CD4-positive, alpha-beta T cell treated with Interleukin-1 beta for 1 hour (primary cell): ENCODE measurements at places on chromosomes 16 and 17.

GRCh38 chr17:47945529-47946508, 4.4 kb downstream of the PNPO start:
- DNase-seq = no peak

DNA sequence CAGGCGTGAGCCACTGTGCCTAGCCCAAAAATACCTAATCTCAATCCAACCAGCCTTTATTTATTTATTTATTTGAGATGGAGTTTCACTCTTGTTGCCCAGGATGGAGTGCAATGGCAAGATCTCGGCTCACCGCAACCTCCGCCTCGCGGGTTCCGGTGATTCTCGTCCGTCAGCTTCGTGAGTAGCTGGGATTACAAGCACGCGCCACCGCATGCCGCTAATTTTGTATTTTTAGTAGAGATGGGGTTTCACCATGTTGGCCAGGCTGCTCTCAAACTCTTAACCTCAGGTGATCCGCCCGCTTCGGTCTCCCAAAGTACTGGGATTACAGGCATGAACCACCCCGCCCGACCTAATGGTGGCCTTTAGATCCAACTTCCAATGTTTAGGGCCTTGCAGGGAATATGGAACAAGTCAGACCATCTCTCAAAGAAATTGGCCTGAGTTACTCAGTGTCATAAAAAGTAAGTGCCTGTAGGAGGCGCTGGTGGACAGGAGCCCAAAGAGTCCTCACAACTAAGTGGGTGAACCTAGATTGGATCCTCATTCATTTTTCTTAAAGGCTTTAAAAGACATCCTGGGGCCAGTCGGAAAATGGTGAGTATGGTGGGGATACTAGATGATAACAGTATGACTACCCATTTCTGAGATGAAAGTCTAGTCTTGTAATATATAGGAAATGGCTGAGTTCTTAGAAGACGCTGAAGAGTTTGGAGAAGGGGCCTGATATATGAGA, 4.6 kb downstream of the ZSCAN10 start:
- DNase-seq = peak; percentile 51

DNA sequence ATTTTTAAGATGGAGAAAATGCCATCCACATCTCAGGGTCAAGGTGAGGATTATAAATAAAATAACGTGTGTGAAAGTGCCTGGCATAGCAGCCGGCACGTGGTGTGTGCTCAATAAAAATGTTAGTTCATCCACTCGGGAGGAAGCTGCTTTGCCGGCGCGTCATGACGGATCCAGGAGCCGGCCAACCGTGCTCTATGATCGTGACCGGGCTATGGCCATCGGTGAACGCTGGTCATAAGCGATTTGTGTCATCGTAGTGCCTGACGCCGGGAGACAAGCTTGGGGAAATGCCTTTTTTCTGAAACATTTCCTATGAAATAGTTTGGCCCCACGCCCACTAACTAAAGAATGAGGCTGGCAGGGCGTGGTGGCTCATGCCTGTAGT, 74.0 kb downstream of the CMC2 start:
- no peak for DNase-seq

DNA sequence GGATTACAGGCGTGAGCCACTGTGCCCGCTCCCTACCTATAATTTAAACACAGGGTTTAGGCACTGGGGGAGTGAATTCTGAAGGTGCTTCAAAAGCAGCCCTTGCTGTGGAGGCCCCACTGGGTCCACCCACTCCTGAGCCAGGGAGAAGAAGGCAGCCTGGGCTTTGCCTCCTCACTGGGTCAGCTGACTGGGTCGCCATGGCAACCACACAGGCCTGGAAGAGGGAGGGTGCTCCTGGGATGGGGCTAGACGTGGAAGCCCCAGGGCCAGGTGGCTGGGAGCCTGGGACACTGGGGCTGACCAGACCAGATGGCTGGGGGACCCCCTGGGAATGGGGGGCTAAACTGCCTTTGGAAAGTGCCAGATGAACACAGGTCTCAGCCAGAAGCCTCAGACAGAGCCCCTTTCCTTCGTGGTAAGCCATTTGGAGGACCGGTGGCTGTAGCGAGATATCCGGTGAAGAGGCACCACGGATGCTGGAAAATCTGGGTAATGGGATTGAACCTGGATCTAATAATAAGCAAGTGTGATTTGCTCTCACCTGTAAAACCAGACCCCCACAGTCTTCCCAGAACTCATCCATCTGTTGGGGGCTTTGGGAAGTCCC, 32.9 kb downstream of the TRARG1 start:
- DNase-seq = no peak

GRCh38 chr17:28317966-28318758, 838 bp upstream of the TMEM97 start:
- no peak for DNase-seq

DNA sequence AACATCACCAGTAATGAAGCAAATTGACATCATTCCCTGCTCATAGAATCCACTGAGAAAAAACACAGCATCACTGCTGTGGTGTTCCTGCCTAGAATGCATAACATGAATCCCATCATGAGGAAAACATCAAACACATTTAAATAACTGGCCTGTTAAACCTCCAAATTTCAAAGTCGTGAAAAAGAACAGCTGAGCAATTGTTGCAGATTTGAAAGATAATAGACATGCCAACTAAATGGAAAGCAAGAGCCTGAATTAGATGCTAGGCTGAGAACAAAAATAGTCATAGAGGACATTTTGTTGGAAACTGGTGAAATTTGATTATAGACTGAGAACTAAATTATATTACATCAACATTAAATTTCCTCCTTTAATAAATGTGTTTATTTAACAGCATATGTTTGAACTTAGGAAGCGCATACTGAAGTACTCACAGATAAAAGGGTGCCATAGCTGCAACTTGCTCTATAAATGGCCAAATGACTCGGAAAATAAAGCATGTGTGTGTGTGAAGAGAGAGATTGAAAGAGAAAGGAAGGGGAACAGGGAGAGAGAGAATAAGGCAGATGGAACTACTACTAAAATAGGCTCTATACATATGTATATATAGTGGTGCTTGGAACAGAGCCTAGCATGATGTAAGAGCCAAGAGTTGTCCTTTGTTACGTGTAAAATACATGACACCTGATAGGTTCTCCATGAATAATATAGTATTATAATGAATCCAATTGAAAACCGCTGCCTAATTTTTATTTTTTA, 305.0 kb upstream of the MON1B start:
- DNase-seq = no peak

DNA sequence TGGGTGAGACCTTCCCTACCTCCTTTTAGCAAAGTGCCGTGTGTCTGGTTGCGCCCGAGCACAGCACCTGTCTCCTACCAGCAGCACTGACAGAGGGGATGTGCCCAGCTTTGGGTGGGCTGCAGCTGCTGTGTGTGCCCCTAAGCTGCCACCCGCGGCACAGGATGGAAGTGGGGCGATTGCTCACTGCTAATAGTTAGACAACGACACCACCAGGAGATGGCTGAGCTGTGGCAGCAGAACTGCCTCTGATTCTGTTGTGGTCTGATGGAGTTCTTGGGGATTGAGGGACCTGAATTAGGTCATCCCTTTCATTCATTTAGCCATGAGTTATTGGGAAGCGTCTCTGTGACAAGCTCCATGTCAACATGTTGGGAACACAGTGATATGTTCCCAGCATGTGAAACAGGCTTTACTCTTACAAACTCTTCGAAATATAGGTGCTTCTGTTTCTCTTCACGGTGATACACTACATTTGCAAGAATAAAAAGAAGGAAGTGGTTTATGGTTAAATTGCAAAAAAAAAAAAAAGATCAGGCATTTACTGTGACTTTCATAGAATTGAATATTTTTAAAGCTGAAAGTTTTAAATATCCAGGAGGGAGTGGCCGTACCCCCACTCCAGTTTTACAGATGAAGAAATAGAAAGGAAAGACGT, 184.4 kb downstream of the MAF start:
- no peak for DNase-seq

DNA sequence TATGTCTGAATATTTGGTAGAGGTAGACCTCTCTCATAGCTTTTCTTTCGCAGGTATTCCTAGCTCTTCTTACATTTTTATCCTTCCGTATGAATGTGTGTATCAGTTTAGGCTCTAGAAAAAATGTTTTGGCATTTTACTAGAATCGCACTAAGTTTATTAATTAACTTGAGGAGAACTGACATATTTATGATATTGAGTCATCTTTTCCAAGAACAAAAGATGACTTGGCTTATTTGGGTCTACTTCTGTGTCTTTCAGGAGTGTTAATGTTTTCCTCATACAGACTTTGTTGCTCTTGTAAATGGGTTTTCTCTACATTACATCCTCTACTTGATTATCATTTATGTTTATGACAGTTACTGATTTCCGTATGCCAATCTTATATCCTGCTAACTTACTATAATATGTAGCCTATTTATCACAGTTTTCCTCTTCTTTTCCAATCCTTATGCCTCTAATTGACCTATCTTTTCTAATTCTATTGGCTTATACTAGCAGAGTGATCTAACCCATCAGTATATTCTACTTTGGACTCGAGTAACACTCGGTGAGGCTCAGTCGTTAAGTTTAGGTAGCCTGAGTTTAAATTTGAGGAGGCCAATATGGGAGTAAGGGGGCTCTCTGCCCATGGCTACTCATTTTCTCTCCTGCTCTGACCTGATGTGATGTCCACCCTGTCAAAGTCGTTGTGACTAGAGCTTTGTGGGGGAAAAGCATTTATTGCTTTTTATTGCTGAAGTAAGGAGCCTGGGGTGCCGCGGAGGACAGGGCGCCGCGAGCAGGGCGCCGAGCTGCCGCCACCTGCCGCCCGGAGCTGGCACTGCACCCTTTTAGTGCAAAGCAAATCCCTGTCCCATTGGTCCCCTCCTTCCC, 20.0 kb downstream of the ST6GALNAC1 start:
- peak; percentile 78 for DNase-seq
